ENCODE measurements at places on chromosomes 5 and 9. TPM values are rescaled to one million over a fixed set of nuclear protein-coding genes. Genes with fewer than 3 reads are reported as not detected.

LCN6 gene
- total RNA-seq: 12.5 TPM

DENND1A gene
- total RNA-seq: 33.6 TPM

C5orf52 gene
- total RNA-seq: not detected

DNA sequence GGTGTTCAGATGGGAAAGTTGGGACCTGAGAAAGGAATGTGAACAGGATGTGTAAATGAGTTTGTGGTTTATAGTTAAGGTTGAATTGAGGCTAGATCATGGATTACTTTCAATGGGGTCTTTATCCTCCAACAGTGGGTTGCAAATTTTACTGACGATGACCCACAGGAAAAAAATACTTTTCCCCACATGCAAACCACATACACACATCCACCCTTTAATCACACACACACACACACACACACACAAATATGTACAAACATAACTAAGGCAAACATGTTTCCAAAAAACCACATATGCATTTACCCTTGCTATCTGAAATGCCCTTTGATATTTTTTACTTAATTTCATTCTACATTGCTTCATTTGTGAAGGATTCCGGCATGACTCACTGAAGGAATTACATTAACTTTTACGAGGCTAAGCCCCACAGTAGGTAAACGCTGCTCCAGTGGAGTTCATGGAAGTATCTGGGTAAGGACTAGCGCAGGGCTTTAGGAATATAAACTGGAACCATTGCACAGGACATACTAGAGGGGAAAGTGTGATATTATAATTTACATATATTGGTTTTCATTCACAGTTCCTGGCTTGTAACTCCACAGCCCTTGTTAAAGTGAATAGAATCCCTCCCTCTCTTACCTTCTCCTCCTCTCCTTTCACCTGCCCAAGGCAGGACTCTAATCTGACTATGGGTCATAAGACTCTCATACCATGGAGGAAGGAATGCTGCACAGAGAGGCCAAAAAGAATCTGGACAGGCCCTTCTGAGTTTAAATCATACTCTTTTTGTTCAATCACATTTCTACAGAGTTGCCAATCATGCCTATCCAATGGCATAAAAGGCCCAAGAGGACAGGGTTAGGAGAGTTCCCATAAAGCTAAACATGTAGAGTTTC, 8.5 kb upstream of the SPEF2 start:
- DNase-seq: peak; percentile 20

GRCh38 chr5:150710165-150710564, 9.3 kb upstream of the RBM22 start:
- no peak for DNase-seq

DNA sequence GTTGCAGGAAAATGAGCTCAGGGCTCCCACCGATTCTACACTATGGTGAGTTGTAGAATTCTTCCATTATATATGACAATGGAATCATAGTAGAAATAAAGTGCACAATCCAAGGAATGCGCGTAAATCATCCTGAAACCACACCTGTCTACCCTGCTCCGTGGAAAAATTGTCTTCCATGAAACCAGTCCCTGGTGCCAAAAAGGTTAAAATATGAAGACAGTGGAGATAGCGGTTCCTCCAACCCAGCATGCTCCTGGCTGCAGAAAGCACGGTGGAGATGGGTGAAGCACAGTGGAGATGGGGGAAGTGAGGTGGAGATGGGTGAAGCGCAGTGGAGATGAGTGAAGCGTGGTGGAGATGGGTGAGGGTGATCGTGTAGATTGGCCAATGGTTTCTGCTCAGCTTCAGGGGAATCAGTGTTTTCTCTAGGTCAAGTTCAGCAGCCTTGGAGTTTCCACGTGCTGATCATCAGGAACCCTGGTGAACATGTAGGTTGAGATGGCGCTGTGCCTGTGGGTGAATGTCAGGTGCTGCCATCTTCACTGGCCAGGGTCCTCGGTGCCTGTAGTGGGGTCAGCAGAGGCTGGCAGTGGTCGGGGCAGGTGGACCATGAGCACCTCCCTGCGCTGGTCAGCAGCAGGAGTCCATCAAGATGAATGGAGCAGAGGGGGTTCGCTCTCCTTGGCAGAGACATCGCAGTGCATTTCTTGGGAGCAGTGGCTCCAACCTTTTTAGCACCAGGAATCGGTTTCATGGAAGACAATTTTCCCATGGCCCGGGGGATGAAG, 20.3 kb downstream of the PAEP start:
- DNase-seq: peak; percentile 17

DNA sequence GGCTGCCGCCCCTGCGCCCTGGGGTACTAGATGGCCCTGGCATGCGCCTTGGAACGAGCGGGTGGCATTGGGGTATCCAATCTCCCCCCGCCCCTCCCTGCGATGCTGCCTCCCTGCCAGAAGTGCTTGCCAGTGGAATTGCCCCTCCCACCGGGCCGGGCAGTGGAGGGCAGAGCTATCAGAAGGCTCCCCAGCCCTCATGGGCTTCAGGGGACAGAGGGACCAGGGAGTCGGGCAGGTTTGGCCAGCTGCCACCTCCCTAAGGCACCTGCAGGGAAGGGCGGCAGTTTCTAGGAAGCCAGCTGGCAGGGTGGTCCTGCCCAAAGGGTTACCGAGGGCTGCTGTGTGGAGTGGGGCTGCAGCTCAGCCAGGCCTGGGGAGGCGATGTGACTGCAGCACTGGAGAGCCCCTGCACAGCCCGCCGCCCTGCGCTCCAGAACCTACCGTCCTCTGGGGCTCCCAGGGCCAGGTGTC, 52.8 kb upstream of the EGFL7 start:
- no peak for DNase-seq

DNA sequence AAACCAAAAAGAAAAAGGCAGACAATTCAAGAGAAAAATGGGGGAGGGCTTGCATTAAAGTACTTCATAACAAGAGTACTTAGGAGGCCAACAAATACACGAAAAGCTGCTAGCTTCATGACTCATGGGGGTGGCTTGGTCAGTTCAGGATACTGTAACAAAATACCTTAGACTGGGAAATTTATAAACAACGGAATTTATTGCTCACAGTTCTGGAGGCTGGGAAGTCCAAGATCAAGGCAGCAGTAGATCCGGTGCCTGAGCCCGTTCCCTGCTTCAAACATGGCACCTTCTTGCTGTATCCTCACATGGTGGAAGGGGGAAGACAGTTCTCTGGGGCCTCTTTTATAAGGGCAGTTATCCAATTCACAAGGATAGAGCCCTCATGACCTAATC, 111.4 kb downstream of the C9orf50 start:
- no peak for DNase-seq

GRCh38 chr5:122500245-122501088, 188.4 kb downstream of the SNCAIP start:
- peak; percentile 81 for DNase-seq

DNA sequence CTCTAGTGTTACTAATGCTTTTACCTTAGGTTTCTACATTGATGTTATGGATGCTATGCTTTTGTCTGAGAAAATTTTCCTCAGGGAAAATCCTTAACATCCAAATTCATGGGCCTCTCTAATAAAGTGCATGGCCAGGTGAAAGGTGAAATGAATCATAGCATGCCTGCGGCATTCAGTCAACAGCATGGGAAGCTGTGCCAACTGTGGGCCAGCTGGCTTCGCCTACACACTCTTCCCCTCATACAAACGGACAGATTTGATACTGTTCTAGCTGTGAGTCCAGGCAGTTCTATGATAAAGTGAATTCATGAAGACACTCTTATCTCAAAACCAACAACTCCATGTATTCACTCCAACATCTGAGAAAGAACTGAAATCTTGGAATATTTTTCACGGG, 374.1 kb downstream of the PLK2 start:
- peak; percentile 33 for DNase-seq

All from stomach (tissue), 19 donors.